A549 treated with CORT108297 at 1 μM for 4 hours (cell line): ENCODE measurements at places on chromosomes 1 and 21. TPM values are rescaled to one million over a fixed set of nuclear protein-coding genes. Genes with fewer than 3 reads are reported as not detected.

The PUSL1 gene
- total RNA-seq: 17.0 to 27.7 TPM (median 26.5 TPM) in 5 replicates

The PTPRC gene
- total RNA-seq: not detected in 5 replicates

The SPRR3 gene
- total RNA-seq: not detected in 5 replicates

The NEGR1 gene
- total RNA-seq: not detected in 5 replicates

The F11R gene
- total RNA-seq: 30.7 to 59.9 TPM (median 54.1 TPM) in 5 replicates

The NBPF6 gene
- 0.08 TPM in 1 of 5 replicates, not detected in the others for total RNA-seq

The RHD gene
- not detected in 5 replicates for total RNA-seq

The PSEN2 gene
- total RNA-seq: 26.7 to 32.8 TPM (median 30.2 TPM) in 5 replicates

The RPTN gene
- not detected in 5 replicates for total RNA-seq

The MIXL1 gene
- 0.04 to 0.18 TPM (median 0.09 TPM) in 5 replicates for total RNA-seq

The SMAP2 gene
- total RNA-seq: 9.4 to 11.1 TPM (median 9.5 TPM) in 5 replicates

The PSMD4 gene
- total RNA-seq: 172 to 208 TPM (median 186 TPM) in 5 replicates

The CLEC20A gene
- total RNA-seq: not detected in 5 replicates

The IGSF3 gene
- 17.1 to 24.2 TPM (median 20.8 TPM) in 5 replicates for total RNA-seq

The AUNIP gene
- 6.0 to 8.0 TPM (median 6.4 TPM) in 5 replicates for total RNA-seq

The SPRR1A gene
- not detected in 5 replicates for total RNA-seq

The FGGY gene
- 1.4 to 3.6 TPM (median 2.0 TPM) in 5 replicates for total RNA-seq

The HSD3B1 gene
- not detected in 5 replicates for total RNA-seq

The ATP1A4 gene
- total RNA-seq: not detected in 5 replicates

The IL20 gene
- 0.06 TPM in 1 of 5 replicates, not detected in the others for total RNA-seq

The CFAP141 gene
- total RNA-seq: 0.29 TPM in 1 of 5 replicates, not detected in the others

The RAD54L gene
- 9.9 to 12.3 TPM (median 11.8 TPM) in 5 replicates for total RNA-seq

The INKA2 gene
- total RNA-seq: 1.5 to 2.9 TPM (median 1.9 TPM) in 5 replicates

The UQCRHL gene
- 6.5 to 8.6 TPM (median 7.0 TPM) in 5 replicates for total RNA-seq

The ADORA3 gene
- total RNA-seq: not detected in 5 replicates

The RXRG gene
- not detected in 5 replicates for total RNA-seq

The RIPK4 gene
- 13.4 to 17.3 TPM (median 15.3 TPM) in 5 replicates for total RNA-seq

The TBX15 gene
- 0.02 to 0.06 TPM (median 0.05 TPM) in 3 of 5 replicates, not detected in the others for total RNA-seq

The AIM2 gene
- total RNA-seq: not detected in 5 replicates

The CLCA4 gene
- not detected in 5 replicates for total RNA-seq

The TNFAIP8L2 gene
- total RNA-seq: not detected in 5 replicates

The ATP6V1G3 gene
- total RNA-seq: not detected in 5 replicates

The COL11A1 gene
- total RNA-seq: 1.8 to 3.6 TPM (median 2.8 TPM) in 5 replicates

The GREM2 gene
- 0.13 to 0.31 TPM (median 0.21 TPM) in 5 replicates for total RNA-seq

The HRNR gene
- not detected in 5 replicates for total RNA-seq

The SPRR2F gene
- total RNA-seq: not detected in 5 replicates

The TNNT2 gene
- 0.10 TPM in 1 of 5 replicates, not detected in the others for total RNA-seq

The CD48 gene
- total RNA-seq: not detected in 5 replicates

The SYCP1 gene
- total RNA-seq: not detected in 5 replicates
